ENCODE measurements at places on chromosomes 1 and 21.

- DNase-seq: peak; percentile 87
Measured at GRCh38 chr1:156385534-156386031, 16.6 kb downstream of the RHBG start.

DNA sequence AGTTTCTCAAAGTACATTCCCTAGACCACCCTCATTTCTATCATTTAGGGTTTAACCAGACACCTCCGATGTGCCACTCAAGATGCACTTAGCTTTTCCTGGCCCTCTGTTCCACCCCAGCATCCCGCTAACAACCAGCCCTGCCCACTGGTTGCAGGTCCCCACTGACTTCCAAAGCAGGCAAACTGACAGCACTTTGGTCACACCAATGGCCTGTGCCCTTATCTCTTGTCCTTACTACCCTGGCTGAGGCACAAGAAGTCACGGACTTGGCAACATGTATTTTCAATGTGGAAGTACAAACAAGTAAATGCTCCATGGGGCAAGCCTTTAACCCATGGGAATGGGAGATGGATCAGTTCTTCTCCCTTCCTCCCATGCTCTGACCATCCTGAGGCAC lies 357.1 kb downstream of the OMA1 start:
- no peak for DNase-seq

DNA sequence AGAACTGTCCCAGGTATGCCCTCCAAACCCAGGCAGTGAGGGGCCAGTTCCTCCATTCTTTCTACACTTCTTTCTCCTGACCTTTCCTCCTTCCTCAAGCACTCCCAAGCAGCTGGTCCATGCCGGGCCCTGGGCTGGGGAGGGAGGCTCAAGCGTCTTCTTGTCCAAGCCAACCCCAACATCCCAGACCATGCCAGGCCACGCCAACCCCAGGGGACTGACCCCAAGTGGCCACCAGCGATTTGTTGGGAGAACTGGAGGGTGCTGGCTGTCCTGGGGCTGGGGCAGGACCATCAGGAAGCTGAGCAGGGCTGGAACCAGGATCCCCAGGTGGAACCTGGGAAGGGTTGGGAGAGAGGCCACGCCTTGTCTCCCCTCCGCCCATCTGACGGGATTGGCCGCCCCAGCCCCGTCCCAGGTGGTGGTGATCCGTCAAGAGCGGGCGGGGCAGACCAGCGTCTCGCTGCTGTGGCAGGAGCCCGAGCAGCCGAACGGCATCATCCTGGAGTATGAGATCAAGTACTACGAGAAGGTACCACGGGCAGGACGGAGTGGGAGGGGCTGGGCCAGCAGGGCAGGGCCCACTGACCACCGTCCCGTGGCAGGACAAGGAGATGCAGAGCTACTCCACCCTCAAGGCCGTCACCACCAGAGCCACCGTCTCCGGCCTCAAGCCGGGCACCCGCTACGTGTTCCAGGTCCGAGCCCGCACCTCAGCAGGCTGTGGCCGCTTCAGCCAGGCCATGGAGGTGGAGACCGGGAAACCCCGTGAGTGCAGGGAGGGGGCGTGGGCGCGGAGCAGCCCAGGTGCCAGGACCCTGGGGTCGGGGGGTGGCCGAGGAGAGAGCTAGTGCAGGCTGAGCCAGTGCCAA lies 29.9 kb downstream of the EPHA8 start:
- no peak for DNase-seq

DNA sequence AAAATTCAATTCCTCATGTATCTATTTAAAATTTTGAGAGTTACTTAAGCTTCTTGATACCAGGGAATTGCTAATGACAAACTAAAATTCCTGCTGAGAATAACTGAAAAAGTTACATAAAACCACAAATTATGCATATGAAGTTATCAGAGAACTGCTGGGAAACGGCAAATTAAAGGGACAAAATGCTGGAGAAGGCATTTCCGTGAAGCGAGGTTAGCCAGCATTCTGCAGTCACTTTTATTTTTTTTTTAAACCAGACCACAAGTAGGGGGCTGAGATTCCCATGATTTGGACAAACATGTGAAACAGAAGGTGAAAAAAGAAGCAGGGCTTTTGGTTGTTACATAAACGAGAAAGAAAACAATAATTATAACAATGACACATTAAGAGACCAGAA lies 737.6 kb upstream of the CHRM3 start:
- no peak for DNase-seq

DNA sequence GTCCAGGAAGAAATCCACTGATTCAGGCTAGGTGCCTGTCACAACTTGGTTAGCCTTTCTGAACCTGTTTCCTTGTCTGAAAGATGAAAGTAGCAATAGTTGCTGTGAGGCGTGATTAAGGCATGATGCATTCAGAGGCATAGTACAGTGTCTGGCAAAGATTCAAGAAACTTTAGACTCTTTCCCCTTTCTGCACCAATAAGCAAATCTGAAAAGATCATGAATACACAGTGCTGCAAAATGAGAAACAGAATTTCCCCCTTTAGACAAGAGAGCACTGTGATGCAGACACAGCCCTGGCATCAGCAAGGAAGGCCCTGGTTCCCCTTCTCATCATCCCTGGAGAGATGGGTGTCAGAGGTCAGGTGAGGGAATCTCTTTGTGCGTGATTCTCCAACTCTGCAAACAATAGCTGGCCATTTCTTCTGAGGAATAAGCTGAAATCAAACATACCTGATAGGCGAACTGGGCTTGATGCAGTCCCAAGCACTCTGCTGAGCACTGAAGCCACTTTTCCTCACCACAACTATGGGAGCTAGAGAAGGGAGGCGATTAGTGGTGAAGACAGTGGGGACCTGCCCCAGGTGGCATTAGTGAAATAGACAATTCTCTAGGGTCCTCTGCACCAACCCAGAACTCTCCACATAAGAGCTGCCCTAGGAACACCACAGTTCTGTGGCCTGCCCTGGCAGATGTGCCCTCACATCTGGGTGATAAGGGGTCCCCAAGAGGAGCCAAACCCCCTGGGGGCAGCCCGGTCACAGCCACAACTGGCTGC lies 41.7 kb downstream of the ITPKB start:
- DNase-seq: peak; percentile 23

DNA sequence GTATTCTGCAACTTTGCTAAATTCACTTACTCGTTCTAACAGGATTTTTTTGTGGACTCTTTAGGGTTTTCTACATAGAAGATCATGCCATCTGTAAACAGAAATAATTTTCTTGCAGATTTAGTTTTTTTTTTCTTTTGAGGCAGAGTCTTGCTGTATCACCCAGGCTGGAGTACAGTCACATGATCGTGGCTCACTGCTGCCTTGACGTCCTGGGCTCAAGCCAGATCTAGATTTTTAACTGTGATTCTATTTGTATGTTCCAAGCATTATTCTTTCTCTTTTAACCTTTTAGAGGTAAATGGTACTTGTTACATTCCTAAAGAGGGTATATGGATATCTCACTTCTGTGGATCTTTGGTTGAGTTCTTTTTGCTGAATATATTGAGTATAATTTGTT lies 18.6 kb downstream of the FABP3 start:
- no peak for DNase-seq

- no peak for DNase-seq
Measured at GRCh38 chr21:45323487-45324311, 36.0 kb upstream of the POFUT2 start.
